ENCODE measurements at places on chromosomes 7 and 10. TPM values are rescaled to one million over a fixed set of nuclear protein-coding genes. Genes with fewer than 3 reads are reported as not detected.

DNA sequence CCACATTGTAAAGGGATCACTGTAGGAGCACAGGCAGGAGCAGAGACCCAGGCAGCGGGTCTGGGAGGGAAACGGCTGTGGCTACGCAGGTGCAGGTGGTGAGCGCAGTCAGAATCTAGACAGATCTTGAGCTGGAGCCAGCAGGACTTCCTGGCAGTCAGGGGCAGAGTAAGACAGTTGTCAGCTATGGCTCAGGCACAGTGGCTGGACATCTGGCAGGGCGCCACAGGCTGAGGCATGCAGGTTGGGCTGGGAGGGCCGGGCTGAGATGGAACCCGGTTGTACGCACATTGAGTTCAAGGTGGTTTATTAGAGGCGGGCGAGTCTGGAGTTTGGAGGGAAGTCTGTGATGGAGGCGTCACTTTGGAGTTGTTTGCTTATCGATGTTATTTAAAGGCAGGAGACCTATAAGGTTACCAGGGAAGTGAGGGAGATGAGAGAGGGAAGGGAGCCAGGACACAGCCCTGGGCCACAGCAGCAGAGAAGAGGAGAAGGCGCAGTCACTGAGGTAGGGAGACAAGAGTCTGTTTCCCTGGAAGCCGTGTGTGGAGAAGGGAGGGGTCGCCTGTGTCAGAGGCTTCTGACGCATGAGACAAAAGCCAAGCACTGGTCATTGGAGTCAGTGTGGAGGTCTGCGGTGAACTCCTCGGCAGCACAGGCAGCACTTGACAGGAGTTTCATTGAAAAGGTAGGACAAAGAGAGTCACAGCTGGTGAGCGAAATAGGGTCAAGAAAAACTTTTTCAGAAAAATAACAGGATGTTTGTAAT is 73.8 kb downstream of the LANCL2 start:
- peak; percentile 53 for DNase-seq

DNA sequence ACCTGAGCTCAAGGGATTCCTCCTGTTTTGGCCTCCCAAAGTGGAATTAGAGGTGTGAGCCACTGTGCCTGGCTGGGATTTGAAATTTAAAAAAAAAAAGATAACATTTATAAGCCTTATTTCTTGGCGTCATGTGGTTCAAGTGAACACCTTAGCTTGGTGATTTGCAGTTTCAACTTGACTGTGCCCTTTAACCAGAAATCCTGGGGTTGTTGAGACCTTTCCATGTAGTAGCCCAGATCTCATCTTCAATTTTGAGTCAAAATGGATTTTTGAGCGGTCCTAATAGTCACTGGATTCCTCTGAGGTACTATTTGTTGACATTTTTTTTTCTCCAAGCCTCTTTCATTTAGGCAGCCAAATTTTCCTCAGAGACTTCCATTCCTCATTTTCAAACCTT is 29.5 kb upstream of the FBXW4 start:
- no peak for DNase-seq

DNA sequence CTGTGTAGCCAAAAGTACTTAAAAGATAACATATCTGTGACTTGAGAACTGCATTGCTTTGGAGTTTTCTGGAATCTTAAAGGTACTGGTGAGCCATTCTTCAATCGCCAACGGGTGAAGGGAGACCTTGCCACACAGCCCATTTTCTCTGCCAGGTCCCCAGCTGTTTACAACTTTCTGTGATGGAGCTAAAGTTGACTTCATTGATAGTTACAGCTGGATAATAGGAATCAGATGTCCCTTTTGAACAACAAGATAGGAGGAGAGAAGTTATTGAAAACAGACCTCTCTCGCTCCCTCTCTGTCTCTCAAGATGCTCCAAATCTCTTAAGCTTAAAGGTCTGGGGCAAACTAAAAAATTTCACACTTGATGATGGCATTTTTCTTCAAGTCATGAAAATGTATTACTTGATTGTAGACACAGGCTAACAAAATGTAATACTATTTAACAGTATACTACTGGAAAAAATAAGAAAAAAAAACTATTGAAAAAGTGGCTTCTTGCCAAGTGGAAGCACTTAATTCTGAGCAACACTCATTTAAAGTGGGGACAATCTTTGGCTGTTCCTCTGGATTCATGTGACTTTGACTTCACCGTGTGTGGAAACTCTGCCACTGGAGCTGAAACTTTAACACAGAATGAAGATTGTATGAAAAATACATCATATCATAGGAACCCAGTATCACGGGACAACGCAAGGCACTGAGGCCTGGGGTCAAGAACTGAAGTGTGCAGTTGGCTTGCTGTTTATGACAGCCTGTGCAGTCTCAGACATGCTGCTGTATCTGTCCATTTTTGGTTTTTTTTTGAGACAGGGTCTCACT is 78.4 kb upstream of the AFAP1L2 start:
- DNase-seq, result no peak

GRCh38 chr10:9895981-9896380 is 1121.7 kb upstream of the CELF2 start:
- no peak for DNase-seq

- no peak for DNase-seq
Observed at GRCh38 chr10:48792687-48793096, 108.0 kb downstream of the WDFY4 start.

GRCh38 chr7:106062006-106062405 is 50.1 kb downstream of the SYPL1 start:
- peak; percentile 10 for DNase-seq

- peak; percentile 48 for DNase-seq
Observed at GRCh38 chr7:5322621-5323410, 40.1 kb downstream of the SLC29A4 start.

DNA sequence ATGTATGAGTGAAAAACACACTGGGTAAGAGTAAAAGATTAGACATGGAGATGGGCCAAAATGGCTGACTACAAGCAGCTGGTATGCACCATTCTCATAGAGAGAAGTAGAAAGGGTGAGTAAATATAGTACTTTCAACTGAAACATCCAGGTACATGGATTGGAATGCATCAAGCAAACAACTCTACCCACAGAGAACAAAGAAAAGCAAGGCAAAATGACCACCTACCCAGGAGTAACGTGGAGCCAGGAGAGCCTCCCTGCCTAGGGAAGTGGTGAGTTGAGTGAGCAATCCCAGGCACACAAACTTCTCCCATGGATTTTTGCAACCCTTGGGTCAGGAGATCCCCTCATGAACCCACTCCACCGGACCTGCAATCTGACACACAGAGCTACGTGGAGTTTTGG is 212.8 kb downstream of the PTN start:
- DNase-seq, result no peak

DNA sequence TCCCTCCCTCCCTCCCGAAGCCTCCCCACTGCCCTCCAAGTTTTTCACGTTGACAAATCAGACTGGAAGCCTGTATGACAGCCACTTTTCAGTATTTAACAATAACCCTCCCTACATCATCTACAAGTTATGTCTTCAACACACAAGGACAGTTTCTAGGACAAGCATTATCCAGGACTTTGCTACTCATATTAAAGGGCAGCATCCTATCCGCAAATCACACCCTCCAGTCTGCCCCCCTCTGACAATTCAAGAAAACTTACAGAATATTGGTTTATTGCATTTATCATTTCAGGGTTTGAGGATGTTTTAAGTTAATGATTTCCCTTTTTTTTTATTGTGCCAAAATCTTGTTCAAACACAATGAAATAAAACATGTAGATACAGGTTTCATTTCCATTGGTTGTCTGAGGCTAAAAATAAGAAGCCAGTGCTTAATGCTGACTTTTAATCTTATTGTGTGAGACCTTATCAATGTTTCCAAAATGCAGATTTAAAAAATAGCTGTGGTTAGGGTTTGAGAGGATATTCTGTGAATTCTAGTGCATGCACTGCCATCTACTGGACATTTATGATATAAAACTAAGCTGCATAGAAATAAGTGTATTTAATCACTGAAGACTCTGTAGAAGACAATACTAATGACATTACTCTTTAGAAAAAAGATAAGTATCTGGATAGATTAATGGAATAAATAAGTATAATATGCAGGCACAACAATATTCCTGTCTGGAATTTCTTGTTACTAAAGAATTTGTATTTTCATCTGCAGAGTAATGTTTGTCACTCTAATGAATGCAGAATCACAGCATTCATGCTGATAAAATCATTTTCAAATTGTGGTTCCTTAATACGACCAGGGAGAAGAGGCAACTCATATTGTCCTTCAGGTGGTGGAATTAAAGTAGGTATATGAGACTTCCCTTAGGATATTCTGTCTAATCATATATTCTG is 64.1 kb downstream of the CAV1 start:
- DNase-seq, result no peak

DNA sequence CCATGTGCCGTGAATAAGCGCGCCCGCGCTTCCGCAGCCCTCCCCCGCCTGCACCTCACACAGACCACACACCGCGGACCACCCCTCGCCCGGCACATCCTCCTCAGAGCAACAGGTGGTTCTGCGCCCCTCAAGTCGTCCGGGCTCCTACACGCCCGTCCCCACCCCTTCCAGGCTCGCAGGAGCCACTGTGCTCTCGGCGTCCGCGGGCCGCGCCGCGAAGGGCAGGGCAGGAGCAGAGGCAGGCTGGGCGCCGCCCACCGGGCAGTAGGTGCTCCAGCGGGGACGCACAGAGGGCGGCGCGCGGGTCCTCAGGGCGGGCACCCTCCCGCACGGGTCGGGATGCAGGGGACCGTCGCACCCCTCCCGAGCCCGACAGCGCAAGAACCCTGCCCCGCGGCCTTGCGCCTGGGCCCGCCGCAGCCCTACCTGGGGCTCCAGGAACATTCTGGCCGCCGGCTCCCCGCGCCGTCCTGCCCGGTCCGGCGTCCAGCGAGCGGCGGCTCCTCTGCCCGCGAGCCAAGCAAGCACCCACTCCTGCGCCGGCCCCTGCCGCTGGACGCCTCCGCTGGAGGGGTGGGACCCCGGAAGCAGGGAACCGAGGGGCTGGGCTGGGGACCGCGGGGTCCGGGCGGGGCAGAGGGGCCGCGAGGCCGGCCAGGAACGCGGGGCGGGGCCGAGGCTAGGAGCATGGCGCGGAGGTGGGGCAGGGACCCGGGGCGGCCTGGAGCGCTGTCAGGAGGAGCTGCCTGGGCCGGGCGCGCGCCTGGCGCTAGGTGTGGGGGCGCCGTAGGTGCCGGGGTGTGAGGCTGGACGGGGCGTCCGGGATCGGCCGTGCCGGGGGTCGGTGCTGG is 37.4 kb downstream of the RASGEF1A start:
- peak; percentile 94 for DNase-seq

The ELOVL3 gene
- total RNA-seq, result 0.14 TPM

The LRIT1 gene
- not detected for total RNA-seq

All from H7 (cell line).